ENCODE measurements at places on chromosomes 2 and 18.

DNA sequence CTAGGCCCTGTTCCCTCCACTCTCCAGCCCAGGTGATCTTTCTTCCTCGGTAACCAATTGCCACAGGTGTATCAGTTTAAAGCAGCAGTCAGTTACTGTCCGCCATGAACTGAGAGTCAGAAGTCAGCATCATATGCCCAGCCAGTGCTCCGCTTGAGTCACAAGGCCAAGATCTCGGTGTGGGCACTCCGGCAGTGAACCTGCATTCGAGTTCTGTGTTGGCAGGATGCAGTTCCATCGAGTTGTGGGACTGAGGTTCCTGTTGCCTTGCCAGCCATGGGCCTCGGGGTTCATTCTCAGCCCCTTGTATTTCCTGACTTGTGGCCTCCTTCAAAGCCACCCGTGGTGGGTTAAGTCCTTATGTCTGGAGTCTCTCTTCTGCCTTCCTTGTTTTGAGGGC is 3.1 kb upstream of the TMEM185B start:
- DNase-seq = no peak

DNA sequence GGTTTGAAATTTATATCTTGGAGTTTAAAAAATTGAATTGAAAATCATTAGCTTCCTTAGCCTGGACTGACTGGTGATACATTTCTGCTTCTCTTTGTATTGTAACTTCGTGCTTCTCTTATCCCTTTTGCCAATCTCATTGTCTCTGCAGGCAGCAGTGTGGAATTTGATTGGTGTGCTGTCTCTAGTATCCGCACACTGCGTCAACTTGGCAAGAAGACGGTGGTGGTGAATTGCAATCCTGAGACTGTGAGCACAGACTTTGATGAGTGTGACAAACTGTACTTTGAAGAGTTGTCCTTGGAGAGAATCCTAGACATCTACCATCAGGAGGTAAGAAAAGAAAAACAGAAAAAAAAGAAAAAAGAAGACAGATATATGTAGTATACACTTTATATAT is 85.9 kb downstream of the CPS1 start:
- no peak for DNase-seq

GRCh38 chr2:40737180-40737579 is 285.3 kb upstream of the SLC8A1 start:
- no peak for DNase-seq

- no peak for DNase-seq
Observed at GRCh38 chr2:24816884-24817283, 23.7 kb downstream of the CENPO start.

- peak; percentile 61 for DNase-seq
Observed at GRCh38 chr2:218368621-218369153, 12.0 kb downstream of the CATIP start.

Measured in NCI-H69 (cell line).